ENCODE measurements at places on chromosomes 5 and 9. TPM values are rescaled to one million over a fixed set of nuclear protein-coding genes. Genes with fewer than 3 reads are reported as not detected.

TMEM267 gene
- total RNA-seq = 10.2 TPM

CCDC180 gene
- total RNA-seq = 10.1 TPM

STPG3 gene
- 0.26 TPM for total RNA-seq

CACFD1 gene
- total RNA-seq = 42.6 TPM

SLCO6A1 gene
- total RNA-seq = 4.4 TPM

ABO gene
- total RNA-seq = 0.11 TPM

FAM163B gene
- total RNA-seq = not detected

PLAA gene
- 44.0 TPM for total RNA-seq

SEC61B gene
- 129 TPM for total RNA-seq

NHP2 gene
- 174 TPM for total RNA-seq

GPRIN1 gene
- 35.9 TPM for total RNA-seq

KLF4 gene
- total RNA-seq = not detected

LRRC70 gene
- 0.19 TPM for total RNA-seq

PRRT1B gene
- total RNA-seq = not detected

POC5 gene
- total RNA-seq = 17.8 TPM

TAF11L10 gene
- total RNA-seq = not detected

RLN2 gene
- 0.77 TPM for total RNA-seq

CTNNAL1 gene
- 63.6 TPM for total RNA-seq

SPATA31E1 gene
- 0.21 TPM for total RNA-seq

PCDHGC5 gene
- 3.0 TPM for total RNA-seq

CER1 gene
- total RNA-seq = 0.32 TPM

SHB gene
- total RNA-seq = 4.6 TPM

ACOT12 gene
- total RNA-seq = not detected

RGS7BP gene
- total RNA-seq = 0.39 TPM

C9orf50 gene
- total RNA-seq = 0.27 TPM

FOCAD gene
- total RNA-seq = 60.4 TPM

AGXT2 gene
- total RNA-seq = not detected

SAPCD2 gene
- 31.1 TPM for total RNA-seq

IFNA2 gene
- not detected for total RNA-seq

LTC4S gene
- total RNA-seq = 2.4 TPM

Data from neural crest cell (in vitro differentiated cells).